ENCODE measurements at places on chromosomes 13 and 19.

DNA sequence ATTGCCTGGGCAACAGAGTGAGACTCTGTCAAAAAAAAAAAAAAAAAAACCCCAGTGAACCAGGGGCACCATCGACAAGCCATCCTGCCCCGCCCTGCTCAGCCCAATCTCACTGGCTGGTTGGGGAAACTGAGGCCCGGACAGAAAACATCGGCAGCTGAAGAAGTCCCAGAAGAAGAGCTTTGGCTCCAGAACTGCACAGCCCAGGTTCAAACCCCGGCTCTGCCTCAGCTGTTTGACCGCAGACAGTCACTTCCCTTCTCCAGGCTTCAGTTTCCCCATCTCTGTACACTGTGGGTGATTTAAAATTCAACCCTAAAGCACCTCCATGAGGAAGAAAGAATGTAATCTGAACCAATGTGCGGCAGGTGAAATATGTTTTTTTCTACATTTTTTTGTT lies 9.4 kb upstream of the SEMA6B start:
- DNase-seq, result no peak

DNA sequence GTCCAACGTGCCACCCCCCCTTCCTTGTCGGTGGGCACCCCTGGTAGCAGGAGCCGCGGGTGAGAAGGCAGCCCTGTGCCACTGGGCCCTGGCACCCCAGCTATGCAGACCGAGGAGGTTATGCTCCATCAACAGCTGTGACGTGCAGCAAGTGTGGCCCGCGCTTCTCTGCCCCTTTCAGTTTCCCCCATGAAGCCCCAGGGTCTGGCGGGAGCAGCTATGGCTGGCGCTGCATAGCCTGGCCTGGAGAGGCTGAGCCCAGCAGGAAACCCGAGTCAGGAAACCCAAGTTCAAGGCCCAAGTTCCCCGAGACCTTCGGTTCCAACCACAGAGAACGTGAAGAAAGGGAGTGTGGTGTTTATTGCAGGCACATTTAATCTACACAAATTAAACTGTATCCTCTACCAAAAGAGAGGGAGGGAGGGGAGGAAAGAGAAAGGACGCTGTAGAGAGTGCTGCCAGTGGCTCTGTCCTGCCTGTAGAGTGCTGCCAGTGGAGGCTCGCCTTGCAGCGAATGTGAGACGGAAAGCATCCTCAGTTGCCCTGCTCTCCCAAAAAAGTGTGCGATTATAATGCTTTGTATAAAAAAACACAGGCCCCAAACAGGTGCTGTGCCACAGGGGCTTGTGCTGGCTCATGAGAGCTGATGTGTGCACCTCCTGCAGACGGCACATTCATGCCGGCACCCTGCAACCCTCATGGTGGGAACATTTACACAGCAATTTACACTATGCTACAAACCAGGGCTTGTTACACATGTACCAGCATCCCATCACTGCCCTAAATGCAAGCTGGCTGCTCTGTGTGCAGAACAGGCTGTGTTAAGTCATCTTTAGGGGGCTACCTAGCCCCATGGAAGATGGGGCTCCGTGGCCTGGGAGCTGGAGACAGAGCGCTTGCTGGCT lies 16.3 kb downstream of the POP4 start:
- peak; percentile 7 for DNase-seq

GRCh38 chr19:29815231-29815630 lies 3.4 kb downstream of the CCNE1 start:
- no peak for DNase-seq

DNA sequence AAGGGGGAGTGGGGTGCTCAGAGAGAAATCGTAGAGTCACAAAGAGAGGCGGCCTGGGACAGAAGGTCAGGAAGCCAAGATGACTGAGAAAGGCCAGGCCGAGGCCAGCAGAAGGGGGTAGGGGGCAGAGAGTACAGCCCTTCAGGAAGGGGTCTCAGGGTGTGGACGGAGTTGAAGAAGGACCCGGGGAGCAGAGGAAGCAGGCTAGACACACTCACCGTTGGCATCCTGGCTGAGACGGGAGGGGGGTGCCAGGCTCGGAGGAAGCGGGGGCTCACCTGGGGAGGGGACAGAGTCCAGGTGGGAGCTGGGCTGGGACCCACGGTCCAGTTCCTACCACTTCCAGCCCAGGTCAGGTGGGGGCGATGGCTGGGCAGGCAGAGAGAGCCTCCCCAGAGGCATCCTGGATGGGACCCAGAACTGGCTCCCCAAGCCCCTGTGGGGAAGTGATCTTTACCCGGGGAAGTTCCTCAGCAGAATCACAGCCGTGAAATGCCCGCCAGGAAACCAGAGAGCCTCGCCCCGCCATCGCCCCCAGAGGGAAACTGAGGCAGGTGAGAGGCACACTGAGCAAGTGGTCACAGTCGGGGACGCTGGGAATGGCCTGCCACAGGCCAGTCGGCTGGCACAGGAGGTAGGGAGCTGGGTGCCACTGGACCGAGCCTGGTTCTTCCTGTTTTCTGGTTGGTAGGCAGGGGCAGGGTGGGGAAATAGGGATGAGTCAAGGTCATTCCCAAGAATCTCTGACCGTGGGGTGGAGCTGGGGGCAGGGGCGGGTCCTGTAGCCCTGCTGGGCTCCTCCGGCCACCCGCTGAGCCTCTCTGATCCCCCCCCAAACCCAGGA lies 1.4 kb downstream of the MATK start:
- no peak for DNase-seq

DNA sequence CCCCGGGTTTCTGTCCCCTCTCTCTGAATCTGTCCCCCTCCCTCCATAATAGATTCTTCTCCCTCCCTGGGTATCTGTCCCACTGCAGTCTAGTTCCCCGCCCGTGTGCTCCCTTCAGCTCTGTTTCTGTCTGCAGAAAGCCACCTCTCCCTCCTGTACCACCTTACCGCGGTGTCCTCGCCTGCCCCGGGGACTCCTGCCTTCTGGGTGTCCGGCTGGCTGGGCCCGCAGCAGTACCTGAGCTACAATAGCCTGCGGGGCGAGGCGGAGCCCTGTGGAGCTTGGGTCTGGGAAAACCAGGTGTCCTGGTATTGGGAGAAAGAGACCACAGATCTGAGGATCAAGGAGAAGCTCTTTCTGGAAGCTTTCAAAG lies 1.3 kb downstream of the FCGRT start:
- DNase-seq, result no peak

DNA sequence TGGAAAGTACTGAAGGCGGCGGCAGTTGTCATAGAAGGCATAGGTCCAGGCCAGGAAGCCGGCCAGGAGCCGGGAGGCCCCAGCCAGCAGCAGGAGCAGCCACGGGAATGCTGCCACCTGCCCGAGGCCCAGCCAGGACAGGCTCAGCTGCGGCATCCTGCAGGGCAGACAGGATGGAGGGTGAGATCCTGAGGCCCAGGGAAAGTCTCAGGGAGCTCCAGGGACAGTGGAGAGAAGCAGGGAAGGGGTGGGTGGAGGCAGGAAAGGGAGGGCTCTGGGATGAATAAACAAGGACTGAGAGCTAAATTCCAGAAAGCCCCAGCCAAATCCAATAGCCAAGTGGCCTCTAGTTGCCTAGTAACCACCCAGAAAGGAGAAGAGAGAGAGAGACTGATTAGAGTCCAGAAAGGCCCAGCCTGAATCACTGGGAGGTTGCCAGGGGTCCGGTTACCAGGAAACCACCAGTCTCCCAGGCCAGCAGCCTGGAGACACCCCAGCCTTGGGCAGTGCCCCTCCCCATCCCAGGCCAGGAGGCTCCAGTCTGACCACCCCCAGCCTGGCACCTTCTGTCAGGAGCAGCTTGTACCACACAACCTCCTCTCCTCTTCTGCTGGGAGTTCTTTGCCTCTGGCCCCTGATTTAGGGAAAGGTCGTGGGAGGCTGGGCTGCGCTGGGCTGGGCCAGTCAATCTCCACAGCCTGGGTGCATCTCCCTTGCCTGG lies 7.5 kb upstream of the OR10H5 start:
- peak; percentile 6 for DNase-seq

- no peak for DNase-seq
Observed at GRCh38 chr13:69579351-69579750, 528.3 kb upstream of the ATXN8OS start.

DNA sequence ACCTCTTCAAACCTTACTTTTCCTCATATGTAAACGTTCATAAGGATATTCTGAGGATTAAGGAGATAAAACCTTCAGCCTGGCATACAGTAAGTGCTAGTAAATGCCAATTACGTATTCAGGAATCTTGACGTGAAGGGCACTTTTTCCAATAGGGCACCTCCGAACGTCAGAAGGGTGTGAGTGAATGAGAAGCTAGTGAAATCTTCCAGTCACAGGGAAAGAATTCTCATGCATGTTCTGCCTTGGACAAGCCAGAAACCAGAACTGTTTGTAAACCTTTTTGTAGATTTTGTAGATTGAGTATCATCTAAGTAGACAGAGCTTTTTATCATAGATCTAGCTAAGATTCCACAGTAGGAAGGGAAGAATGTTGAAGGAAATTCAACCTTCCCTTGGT lies 16.5 kb downstream of the DGKH start:
- DNase-seq, result no peak

DNA sequence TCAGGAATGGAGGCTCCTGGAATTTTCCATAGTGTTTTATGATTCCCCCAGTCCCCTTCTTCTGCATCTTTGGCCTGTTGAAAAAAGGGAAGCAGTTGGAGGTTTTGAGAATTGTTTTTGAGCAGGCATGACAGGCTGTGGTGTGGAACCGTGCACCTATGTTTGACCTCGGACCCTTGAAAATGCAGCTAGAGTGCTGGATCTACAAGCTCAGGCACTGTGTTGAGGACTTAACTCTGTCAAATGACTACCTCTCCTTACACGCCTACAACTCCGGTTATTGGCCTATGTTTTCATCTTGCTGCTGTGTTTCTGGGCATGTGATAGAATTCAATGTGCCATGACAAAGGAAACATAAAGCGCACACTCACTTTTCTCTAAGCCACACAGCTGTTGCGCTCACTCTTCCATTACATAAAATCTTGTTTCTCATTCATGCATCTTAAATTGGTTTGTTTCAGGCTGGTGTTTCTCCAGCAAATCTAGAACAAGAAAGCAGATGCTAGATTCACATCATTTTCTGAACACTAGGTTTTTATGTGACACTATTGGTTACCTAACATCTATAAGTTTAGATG lies 616.6 kb downstream of the FGF9 start:
- DNase-seq, result no peak

DNA sequence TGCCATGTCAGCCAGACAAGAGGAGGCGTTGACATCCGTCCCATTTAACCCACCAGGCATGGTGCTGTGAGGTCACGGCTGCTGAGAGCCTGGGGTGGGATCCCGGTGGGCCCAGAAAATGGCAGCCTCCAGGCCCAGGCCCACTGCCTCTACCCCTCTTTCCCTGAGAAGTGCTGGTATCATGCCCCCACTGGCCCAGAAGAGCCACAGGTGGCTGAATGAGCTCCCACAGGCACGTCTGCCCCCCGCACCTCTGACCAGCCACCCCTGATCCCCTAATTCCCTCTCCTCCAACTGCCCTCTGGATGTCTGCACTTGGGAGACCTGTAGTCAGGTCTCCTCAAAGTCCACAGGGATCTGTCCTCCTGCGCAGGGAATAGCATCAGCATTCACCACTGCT lies 37.3 kb upstream of the KCTD15 start:
- DNase-seq, result no peak

DNA sequence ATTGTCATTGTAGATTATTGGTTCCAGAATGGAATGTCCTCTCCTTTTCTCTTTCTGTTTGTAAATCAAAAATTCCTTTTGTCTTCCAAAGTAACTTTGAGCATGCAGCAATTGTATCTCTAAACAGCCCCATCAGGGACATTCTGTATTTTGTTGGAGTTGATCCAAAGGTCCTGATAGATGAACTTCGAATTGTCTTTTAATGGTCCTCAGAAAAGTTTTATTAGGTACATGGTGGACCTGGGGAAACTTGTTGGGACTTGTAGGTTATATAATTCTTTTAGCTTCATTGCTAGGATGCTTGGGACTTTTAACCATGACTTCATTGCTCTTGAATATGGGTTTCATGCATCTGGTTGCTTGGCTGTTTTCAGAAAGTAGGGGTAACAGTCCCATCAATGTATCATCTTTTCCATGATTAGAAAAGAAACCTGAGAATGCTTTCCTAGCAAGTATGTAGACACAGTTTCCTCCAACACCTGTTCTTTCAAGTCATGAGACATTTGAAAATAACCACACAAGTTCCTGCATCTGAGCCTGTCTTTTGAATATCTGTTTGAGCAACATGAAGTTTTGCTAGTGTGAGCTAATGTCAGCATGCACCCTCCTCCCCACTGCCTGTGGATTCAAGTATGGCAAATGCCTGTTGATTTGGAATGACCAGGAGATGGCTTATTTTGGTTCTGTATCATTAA lies 413.1 kb downstream of the KCNRG start:
- DNase-seq, result no peak

DNA sequence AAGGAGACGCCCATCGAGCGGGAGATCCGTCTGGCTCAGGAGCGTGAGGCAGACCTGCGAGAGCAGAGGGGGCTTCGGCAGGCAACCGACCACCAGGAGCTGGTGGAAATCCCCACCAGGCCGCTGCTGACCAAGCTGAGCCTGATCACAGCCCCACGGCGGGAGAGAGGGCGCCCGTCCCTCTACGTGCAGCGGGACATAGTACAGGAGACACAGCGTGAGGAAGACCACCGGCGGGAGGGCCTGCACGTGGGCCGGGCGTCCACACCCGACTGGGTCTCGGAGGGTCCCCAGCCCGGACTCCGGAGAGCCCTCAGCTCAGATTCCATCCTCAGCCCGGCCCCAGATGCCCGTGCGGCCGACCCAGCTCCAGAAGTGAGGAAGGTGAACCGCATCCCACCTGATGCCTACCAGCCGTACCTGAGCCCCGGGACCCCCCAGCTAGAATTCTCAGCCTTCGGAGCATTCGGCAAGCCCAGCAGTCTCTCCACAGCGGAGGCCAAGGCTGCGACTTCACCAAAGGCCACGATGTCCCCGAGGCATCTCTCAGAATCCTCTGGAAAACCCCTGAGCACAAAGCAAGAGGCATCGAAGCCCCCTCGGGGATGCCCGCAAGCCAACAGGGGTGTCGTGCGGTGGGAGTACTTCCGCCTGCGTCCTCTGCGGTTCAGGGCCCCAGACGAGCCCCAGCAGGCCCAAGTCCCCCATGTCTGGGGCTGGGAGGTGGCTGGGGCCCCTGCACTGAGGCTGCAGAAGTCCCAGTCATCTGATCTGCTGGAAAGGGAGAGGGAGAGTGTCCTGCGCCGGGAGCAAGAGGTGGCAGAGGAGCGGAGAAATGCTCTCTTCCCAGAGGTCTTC lies 7.1 kb downstream of the MISP start:
- DNase-seq, result no peak

GRCh38 chr13:95304453-95304852 lies 3.2 kb upstream of the ABCC4 start:
- DNase-seq, result no peak

GRCh38 chr13:71306821-71307220 lies 560.2 kb downstream of the DACH1 start:
- no peak for DNase-seq

DNA sequence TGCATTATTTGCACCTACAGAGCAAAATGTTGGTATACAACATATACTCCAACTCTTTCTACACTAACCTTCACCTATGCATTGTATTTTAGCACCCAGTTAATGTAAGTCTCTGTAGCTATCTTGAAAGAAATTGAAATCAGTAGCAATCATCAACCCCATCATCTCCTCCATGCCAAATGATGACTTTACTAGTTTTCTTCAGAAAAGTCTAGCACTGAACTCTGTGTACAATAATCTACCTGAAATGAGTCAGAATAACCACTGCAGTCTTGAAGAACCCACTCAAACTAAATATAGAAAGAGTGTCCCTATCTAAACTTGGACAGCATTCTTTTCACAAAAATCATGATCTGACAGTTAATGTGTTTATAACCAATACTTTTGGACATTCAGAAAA lies 9.8 kb downstream of the IRS2 start:
- DNase-seq, result no peak

- no peak for DNase-seq
Observed at GRCh38 chr19:2555422-2556220, 79.7 kb downstream of the GADD45B start.
